AG09319 (cell line): ENCODE measurements at places on chromosomes 3 and 15.

DNA sequence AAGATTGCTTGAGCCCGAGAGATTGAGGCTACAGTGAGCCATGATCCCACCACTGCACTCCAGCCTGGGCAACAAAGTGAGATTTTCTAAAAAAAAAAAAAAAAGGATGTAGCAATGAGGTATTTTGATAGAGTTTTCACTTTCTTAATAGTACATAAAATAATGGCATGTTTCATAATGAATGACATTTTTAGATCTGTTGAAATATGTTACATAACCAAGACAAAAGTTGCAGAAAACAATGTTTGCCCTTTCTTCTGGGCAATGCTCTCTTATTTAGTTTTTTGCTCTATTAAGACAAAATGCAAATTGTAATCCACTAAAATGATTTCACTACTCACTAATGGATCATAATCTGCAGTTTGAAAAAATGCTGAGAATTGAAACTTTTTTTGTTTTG lies 4.4 kb upstream of the MAPK6 start:
- no peak for DNase-seq

DNA sequence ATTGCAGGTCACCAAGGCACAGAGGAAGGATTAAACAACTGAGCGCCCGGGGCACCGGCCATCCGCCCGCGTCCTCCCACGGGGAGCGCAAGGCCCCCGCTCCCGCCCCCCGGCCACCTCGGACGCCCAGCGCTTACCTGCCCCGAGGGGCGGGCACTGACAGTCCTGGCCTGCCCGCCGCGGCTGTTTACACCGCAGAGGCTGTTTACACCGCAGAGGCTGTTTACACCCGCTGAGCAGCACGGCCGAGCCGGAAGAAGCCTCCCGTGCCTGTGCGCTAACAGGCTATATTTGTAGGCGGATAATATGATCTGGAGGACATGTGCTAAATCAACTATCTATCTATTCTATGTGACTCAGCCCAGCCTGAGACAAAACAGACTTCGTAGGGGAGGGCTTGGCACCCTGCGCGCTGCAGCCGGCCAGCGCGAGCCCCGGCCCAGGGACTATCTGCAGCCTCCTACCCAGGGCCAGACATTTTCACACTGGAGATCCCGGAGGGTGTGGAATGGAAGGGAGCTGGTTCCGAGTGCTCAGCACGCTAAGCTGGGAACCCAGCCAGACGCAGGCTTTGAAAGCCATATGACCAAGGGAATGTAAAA lies at the start of gene LRRC2:
Gene LRRC2, minus strand, starts transcription at position 263 of the 602 bp plus-strand sequence. CDS start 14,711 bp downstream, outside the sequence.
- DNase-seq: peak; percentile 35

GRCh38 chr3:29718661-29719065 lies 437.8 kb downstream of the RBMS3 start:
- DNase-seq: no peak

GRCh38 chr15:34986771-34987480 lies 1.2 kb downstream of the ZNF770 start:
- no peak for DNase-seq

DNA sequence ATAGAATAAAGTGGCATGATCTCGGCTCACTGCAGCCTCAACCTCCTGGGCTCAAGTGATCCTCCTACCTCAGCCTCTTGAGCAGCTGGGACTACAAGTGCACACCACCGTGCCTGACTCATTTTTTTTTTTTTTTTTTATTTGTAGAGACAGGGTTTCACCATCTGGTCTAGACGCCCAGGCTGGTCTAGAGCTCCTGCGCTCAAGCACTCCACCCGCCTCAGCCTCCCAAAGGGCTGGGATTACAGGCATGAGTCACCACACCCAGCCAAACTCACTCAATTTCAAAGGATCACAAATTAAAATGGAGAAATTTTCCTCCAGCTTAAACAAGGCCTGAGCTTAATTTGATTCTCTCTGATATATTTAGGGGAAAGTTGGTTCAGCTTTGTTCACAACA lies 27.3 kb upstream of the NMB start:
- DNase-seq: peak; percentile 81

DNA sequence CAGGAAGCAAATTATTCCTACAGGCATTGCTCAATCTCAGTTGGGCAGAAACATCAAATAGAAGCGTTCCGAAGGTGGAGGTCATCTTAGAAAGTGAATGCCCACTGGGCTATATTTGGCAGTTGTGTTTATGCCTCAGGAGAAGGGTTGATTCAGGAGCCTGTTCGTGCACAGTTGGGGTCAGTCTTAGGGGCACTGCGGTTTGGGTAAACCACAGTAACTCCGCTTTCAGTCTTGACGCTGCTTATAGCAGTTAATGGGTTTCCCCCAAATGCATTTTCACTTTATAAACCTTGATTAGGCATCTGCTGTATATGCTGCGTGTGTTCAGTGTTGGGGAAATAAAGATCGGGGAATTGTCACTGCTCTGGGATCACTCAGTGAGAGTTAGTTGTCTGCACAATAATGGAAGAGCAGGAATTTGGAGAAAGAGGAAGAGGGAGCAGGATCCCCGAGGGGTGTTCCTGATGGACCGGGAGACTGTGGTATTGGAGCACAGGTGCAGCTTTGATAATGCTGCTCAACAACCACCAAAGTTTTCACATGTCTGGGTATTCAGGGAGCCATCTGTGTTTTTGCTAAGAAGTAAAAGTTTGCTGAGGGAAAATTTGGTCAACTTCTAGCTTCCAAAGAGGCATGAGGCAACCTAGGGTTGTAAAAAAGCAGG lies 124.3 kb upstream of the EIF1B start:
- DNase-seq: no peak

DNA sequence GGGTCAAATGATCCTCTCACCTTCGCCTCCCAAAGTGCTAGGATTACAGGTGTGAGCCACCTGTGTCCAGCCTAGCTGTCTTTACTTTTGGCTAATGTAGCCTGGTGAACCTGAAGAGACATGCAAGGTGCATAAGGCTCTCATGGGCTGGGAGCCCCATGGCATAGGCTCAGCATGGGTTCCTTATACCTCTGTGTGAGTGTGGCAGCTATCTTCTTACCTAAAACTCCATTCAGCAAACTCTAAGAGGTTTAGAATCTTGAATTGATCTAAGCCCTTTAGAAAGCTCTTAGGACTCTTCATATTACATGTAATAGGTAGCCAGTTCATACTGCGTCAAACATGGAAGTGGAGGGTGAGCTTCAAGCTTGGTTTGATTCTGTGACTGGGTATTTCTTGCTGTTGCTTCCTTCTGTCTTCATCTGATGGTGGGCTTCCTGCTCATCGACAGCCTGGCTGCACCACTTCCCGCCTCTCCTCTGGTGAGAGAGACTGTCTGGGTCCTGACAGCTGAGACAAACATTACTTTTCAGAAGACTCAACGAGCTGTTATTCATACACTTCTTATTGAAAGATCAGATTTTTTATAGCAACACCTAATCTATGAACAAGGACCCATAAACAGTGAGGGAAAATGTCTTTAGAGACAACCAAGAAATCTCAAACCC lies 19.2 kb upstream of the TKT start:
- no peak for DNase-seq

- DNase-seq: no peak
Observed at GRCh38 chr15:28955160-28955992, 69.6 kb downstream of the APBA2 start.

GRCh38 chr3:113838631-113839209 lies at the start of gene GRAMD1C:
GRAMD1C (plus strand) TSS chr3:113838788; CDS start chr3:113838910, 122 bp downstream.
- DNase-seq: peak; percentile 75

- DNase-seq: no peak
Observed at GRCh38 chr15:38300395-38300794, 47.8 kb downstream of the SPRED1 start.

GRCh38 chr15:73584699-73585420 lies 48.3 kb downstream of the NPTN start:
- no peak for DNase-seq

- DNase-seq: no peak
Observed at GRCh38 chr3:173690542-173691180, 293.1 kb downstream of the NLGN1 start.

DNA sequence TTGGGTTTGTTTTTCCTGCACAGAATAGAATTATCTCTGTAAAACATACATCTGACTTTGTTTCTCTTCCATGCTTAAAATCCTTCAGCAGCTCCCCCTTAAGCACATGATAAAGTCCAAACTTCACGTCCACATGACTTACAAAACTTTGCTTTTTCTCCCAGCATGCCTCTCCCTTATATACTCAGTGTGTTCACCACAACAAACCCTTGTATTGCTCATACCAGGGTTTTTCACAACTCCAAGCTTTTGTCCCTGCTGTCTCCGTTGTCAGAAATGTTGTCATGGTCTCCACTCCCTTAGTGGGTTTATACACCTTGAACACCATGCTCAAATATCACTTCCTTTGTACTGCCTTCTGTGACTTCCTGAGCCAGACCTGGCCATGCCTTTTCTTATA lies 91.1 kb upstream of the MITF start:
- no peak for DNase-seq

- DNase-seq: no peak
Observed at GRCh38 chr15:47988564-47988963, 132.2 kb upstream of the SLC24A5 start.

DNA sequence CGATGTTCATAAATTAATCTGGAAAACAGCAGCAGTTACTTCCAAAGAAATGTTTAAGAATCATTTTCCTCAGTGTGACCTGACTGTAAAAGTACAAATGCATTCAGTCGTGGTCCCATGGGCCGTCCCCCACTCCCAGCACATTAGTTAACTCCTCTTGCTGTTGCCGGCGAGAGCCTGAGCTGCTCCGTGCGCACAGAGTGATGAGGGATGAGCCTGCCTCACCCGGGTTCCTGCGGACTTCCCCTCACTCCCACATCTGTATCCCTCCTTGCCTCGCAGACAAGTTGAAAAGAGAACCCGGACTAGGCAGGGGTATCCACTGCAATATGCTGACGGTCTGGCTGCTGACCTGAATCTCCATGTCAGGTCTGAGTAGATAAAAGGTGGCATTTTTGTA lies 861.7 kb upstream of the NR2F2 start:
- DNase-seq: no peak

- peak; percentile 68 for DNase-seq
Observed at GRCh38 chr3:53236112-53236841, 19.5 kb downstream of the TKT start.

GRCh38 chr3:120280026-120280425 lies 5.0 kb downstream of the GPR156 start:
- DNase-seq: no peak

DNA sequence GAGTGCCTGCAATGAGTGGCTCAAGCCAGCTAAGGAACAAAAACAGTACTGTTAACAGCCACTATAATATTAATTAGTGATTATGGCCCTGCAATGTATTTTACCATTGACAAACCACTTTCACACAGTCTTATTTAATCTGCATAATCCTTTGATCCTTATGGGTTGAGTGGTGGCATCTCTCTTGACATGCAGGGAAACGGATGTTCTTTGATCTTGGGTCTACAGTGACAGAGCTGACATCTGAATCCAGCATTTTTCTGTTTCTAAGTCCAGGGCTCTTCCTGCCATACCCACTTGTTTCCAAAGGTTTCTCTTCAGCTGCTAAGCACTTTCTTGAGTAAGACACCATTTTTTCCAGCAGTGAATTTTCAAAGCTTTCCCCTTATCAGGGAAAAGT lies 277.7 kb upstream of the ROPN1 start:
- DNase-seq: no peak

DNA sequence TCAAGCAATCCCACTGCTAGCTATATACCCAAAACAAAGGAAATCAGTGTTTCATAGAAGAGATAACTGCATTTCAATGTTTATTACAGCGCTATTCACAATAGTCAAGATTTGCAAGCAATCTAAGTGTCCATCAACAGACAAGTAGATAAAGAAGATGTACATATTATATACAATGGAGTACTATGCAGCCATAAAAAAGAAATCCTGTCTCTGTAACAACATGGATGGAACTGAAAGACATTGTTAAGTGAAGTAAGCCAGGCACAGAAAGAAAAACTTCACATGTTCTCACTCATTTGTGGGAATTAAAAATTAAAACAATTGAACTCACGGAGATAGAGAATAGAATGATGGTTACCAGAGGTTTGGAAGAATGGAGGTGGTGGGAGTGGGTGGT lies 89.2 kb downstream of the LSAMP start:
- no peak for DNase-seq

- DNase-seq: no peak
Observed at GRCh38 chr3:52771334-52771681, 568 bp upstream of the NEK4 start.

DNA sequence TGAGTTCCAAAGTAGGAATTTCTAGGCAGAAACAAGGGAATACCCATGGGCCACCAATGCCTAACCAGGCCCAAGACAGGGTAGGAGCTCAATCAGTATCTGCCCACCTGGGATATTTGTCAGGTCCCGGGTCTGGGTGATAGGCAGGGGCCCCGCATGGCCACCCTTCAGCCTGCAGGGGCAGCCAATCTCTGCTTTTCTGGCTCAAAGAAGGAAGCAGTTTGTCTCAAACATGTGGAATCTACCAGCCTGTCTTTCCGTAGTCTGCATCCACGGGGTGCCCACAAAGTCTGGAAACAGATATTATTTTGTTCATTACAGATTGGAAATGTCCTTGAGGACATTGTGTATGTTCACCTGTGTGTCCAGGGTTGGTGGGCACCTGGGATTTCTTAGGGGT lies 56.2 kb downstream of the CEMIP start:
- no peak for DNase-seq

GRCh38 chr3:67798412-67798811 lies 144.0 kb upstream of the SUCLG2 start:
- no peak for DNase-seq

- DNase-seq: no peak
Observed at GRCh38 chr3:160435095-160435494, 14.5 kb downstream of the TRIM59 start.

GRCh38 chr3:162196964-162197363 lies 700.4 kb downstream of the OTOL1 start:
- no peak for DNase-seq

DNA sequence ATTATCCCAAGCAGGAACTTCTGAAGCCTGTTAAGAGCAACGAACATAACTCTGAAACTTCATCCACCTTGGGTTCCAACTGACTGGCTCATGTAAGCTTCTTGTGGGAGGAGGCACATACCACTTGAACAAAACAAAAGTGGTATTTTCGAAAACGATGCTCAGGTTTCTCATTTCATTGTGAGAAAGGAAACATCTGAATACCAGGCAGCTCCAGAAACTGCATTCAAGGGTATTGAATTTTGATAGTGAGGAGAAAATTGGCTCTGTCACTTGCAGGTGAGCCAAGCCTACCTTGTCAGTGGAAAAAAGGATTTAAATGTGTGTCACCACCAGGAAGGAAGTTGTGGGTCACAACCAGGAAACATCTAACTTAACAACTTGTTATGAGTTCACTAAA lies 218.1 kb upstream of the SATB1 start:
- DNase-seq: no peak

- no peak for DNase-seq
Observed at GRCh38 chr3:35757991-35758757, 118.8 kb downstream of the ARPP21 start.

- no peak for DNase-seq
Observed at GRCh38 chr3:154510780-154511179, 80.8 kb upstream of the GPR149 start.
